Midbrain (tissue), 1 donor: ENCODE measurements at places on chromosomes 6 and 20.

DNA sequence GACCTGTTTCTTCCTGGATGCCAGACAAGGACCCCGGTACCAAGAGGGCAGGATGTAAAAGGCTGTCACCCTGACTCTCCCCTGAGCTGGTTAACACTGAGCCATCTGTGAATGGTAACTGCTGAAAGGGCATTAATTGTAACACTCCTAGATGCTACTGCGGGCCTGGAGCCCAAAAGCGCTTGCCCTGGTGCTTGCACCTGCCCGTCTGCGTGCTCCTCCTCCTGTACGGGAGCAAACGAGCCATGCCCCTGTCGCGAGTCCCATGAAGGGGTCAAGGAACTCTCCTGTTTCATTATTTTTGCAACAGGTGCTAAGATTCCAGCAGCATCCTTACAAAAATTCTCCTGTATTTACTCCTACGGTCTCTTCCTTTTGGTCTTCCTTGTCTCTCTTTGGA is 140.0 kb upstream of the LAMA2 start:
- no peak for DNase-seq

DNA sequence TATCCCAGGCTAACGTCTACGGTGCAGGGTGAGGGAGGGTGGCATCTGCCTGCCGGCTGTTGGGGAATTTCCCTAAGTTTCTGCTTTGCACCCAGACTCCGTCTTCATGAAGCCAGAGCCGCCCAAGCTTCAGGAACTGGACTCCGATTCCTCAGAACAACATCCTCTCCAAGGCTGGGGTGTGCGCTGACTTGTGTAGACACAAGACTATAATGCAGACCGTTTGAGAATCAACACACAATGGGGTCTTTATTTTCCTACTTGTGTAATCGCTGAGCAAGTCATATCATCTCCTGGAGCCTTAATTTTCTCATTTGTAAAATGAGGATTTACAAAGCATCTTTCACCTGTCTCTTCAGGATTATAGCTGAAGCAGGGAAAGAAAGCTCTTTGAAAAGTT is 160.5 kb upstream of the AGPAT4 start:
- DNase-seq: peak; percentile 46

DNA sequence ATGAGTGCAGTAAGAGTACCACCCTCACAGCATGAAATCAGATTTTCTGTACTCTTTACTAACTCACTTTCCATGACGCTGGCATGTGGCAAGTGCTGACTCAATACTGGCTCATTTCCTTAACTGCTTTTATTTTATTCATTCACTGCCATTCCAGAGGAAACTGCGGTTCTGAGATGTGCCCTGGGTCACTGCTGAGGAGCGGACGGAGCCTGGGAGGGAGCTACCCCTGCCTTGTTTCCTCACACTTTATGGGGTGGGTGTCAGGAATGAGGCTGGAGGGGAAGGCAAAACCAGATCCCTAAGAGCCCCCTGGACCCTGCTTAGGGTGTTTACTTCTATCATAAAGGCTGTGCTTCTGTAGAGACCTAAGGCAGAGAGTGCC is 14.4 kb downstream of the NT5E start:
- no peak for DNase-seq

DNA sequence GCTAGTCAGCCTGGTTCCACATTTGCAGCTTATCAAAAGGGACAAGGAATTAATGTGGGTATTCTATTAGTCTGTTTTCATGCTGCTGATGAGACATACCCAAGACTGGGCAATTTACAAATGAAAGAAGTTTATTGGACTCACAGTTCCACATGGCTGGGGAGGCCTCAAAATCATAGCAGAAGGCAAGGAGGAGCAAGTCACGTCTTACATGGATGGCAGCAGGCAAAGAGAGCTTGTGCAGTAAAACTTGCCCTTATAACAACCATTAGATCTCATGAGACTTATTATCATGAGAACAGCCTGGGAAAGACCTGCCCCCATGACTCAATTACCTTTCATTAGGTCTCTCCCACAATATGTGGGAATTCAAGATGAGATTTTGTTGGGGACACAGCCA is 689.1 kb upstream of the MARCKS start:
- DNase-seq: no peak

GRCh38 chr6:156280065-156280464 is 497.1 kb upstream of the ARID1B start:
- DNase-seq: no peak

DNA sequence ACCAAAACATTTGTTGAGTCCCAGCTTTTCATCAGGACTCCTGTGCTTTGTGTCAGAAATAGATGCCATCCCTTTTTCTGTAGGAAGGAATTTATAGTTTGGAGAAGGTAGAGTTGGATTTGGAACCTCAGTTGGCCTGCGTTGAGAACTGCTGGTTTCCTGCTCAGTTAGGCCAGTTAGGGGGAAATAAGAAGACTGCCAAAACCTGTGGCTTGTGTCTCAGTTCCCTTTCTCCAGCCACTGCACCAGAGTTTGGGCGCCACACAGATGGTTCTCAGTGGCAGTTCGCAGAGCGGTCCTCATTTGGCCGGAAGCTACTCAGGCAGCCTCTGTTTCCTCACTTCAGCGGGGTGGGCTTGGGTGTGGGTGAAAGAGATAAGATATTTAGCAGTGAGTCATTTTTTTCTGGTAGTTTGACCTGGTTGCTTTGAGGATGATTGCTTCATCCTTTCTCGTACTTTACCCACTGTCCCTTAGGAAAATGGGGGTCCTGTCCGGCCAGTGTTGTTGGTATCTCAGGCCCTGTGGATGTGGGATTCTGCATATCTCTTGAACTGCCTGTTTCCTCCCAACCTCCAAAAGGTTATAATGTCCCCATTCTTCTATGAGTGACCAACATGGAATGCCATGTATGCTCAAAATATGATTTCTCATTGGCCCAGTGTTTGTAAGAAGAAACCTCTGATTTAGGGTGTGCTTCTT is 53.7 kb downstream of the JARID2 start:
- no peak for DNase-seq

DNA sequence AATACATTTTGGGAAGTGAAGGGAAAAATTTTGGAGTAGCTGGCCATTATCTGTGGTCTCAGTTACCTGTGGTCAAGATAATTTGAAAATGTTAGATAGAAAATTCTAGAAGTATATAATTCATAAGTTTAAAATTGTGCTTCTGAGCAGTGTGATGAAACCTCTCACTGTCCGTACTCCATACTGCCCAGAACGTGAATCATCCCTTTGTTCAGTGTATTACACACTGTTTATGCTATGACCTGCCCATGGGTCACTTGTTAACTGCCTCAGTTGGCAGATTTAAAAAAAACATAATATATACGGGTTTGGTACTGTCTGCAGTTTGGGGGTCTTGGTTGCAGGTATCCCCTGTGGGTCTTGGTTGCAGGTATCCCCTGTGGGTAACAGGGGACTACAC is 4.1 kb upstream of the CALHM5 start:
- DNase-seq: no peak

GRCh38 chr6:23633996-23634395 is 492.0 kb upstream of the NRSN1 start:
- peak; percentile 59 for DNase-seq

- no peak for DNase-seq
Measured at GRCh38 chr6:131862476-131862875, 54.7 kb downstream of the ENPP1 start.

DNA sequence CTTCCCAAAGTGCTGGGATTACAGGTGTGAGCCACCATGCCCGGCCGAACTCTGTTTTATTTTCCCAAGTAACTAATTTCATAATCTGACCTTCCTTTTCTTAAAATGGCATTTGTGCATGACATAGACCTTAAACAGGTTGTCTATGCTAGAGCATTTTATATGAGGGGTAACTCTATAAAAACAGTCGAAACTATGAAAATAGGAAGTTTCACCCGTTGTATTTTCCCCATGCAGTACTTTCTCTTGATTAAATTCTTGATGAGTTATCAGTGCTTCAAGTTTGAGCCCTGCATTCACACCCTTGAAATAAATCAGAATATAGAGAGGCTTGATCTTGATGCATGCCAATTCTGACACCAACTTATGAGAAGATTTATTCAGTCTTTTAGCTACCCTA is 11.7 kb downstream of the TBPL1 start:
- DNase-seq: no peak

GRCh38 chr6:105593805-105594671 is 191.2 kb upstream of the PREP start:
- DNase-seq: no peak

GRCh38 chr6:6793388-6794250 is 205.1 kb downstream of the LY86 start:
- no peak for DNase-seq

GRCh38 chr20:44422083-44422482 is 53.6 kb upstream of the TTPAL start:
- no peak for DNase-seq

DNA sequence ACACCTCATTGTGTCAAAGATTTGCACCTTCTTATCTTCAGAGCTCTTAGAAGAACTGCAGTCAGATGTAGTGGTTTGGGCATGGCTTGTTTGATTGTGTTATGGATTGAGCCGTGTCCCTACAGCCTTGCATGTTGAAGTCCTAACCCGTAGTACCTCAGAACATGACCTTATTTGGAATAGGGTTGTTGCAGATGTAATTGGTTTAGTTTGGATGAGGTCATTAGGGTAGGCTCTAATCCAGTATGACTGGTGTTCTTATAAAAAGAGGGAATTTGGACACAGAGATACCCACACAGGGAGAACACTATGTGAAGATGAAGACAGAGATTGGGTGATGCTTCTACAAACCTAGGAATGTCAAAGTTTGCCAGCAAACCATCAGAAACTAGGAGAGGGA is 35.4 kb upstream of the PHACTR2 start:
- DNase-seq: no peak

- no peak for DNase-seq
Measured at GRCh38 chr6:52610745-52611355, 34.0 kb upstream of the TRAM2 start.

DNA sequence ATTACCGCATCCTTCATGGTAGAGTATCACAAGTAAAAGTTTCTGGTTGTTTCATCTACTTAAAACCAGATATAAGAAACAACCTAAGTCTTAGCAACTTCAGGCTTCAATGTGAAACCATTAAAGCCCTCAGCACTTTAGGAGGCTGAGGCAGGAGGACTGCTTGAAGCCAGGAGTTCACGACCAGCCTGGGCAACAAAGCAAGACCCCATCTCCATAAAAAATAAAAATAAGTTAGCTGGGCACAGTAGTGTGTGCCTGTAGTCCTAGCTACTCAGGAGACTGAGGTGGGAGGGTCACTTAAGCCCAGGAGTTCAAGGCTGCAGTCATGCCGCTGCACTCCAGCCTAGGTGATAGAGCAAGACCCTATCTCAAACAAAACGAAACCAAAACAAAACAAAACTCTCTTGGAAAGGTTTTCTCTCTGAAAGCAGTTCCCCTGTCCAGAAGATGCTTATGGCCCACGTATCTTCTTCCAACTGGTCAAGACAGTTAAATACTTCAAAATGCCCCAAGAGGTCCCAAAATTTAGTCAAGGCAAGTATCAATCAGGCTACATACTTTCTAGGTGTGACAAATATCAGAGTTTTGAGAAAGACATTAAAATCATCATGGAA is 9.9 kb downstream of the TAF11 start:
- DNase-seq: no peak

- DNase-seq: no peak
Measured at GRCh38 chr20:10134176-10134575, 84.5 kb upstream of the SNAP25 start.
